ENCODE measurements at places on chromosomes 7 and 10. TPM values are rescaled to one million over a fixed set of nuclear protein-coding genes. Genes with fewer than 3 reads are reported as not detected.
A peak's percentile ranks its signal among the peaks of the same experiment; 100 is the strongest.

Gene HOXA6
- 2.1 TPM for total RNA-seq

Gene ANTXRL
- total RNA-seq, result not detected

Gene STEAP1
- 33.7 TPM for total RNA-seq

Gene HNRNPH3
- 36.6 TPM for total RNA-seq

Gene CFAP43
- total RNA-seq, result 0.06 TPM

DNA sequence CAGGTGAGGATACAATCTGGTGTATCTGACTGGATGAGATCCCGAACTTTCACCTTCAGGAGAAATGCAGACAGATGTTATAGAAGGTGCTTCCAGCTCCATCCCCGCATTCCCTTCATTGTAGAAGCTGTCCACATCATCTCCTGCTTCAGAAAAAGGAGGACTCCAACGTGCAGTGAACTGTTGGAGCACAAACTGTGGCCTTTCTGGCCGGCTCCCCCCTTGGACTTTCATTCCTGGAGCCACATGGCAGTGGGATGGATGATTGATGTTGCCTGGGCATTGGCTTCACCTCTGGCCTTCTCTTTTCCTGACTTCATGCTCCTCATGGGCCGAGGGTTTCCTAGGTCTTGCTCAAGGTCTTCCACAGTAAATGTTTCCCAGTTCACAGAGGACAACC lies 29.6 kb upstream of the ZNF273 start:
- DNase-seq, result no peak

DNA sequence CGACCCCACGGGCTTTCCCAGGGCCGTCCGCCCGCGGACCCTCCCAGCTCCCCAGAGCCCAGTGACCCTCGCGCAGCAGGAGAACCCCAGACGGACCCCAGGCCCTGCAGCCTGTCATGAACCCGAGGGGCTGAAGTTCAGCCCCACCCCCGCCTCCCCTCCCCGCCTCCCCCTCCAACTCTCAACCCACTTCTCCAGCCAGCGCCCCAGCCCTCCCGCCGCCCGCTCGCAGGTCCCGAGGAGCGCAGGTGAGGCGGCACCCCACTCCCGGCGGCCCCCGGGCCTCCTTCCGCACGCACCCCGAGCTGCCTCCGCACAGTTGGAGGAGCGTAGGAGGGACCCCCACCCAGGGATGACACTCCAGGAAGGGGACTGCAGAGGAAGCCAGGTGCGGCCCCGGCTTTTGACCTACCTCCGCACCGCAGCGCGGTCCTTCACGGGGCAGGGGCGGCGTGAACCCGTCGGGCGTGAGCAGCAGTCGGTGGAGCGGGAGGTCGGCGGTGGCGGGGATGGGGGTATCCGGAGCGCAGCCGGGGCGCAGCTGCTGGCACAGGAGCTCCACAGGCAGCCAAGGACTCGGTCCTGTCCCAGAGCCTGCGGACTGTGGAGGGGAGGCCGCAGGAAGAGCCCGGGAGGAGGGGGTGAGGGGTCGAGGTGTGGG lies at the start of gene TMEM176A:
TSS of gene TMEM176A (plus strand) at position 189 of the 661 bp plus-strand sequence. CDS start 782 bp downstream, outside the sequence.
- DNase-seq, result no peak

GRCh38 chr7:45033931-45034290 lies 33.9 kb downstream of the CCM2 start:
- DNase-seq, result no peak

DNA sequence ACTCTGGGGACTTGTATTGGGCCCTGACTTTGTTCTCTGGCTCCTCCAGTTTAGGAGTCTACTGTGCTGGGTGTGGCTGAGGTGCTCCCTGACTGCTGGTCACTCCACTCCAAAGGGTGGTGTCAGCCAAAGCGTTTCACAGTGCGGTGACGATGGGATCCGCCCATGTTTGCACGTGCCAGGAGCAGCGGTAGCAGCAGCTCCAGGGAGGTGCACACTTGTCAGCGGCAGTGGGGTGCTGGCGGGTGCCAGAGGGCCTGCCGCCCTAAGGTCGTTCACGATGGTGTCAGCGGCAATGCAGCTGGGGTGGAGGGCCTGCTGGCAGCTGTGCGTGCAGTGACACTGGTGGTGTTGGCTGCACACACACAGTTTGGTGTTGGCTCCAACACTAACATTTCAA lies 268.5 kb upstream of the AKR1E2 start:
- DNase-seq, result no peak

DNA sequence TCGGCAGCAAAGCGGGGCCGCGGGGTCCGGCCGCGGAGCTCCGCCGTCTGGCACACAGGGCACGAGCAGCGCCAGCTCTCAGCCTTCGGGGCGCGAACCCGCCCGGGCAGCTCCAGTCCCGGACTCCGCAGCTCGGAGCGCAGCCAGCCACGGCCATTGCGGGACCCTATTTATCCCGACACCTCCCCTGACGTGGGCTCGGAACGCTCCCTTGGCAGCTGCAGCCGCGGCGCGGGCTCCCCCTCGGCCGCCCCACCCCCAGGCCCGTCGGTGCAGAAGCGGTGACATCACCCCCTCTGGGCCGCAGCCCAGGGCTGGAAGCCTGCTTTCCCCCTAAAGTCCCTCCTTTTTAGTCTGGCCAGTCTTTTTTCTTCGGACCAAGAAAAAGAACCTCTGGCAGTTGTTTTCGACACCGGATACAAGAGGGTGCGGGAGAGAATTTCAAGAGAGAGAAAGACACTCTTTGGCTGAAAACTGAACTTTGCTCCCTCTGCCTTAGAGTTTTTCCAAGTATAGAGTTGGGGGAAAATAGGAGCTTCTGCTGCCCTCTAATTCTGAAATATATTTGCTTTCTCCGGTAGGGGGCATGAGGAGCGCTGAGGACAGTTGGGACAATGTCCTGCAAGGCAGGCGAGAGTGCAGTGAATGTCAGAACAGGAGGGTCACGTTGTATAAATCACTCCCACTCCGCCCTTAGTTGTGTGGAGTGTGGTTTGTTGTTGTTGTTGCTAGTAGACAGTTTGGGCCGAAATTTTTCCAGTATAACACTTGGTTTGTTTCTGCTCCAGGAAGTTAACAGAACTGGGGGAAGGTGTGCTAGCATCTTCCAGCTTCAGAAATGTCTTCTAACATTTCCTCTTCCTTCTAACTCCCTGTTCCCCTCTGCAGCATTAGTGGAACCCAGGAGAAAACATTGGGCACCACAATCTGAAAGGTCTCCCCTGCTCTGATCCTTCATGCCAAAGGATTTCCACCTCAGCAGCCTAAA lies at the start of gene SFRP4:
TSS of gene SFRP4 (minus strand) at position 145 of the 988 bp plus-strand sequence. CDS start 280 bp downstream, outside the sequence.
- DNase-seq, result peak; percentile 85

DNA sequence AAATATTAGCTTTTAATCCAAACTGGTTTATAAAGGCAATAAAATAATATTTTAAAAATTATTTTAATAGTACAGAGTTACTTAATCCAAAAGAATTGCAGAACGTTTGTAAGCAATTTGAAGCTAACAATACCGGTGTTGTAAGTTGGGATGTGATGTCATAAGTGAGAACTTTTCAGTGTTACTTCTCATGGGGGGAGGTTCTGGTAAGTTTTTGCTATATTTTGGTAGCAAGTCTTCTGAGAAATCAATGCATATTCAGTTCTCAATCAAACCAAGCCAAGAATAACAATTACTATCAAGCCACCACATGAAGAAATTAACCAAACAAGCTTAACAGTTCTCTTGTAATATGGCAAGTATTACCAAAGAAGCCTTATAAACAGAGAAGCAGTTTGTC lies 147.1 kb upstream of the ASAH2 start:
- peak; percentile 38 for DNase-seq

DNA sequence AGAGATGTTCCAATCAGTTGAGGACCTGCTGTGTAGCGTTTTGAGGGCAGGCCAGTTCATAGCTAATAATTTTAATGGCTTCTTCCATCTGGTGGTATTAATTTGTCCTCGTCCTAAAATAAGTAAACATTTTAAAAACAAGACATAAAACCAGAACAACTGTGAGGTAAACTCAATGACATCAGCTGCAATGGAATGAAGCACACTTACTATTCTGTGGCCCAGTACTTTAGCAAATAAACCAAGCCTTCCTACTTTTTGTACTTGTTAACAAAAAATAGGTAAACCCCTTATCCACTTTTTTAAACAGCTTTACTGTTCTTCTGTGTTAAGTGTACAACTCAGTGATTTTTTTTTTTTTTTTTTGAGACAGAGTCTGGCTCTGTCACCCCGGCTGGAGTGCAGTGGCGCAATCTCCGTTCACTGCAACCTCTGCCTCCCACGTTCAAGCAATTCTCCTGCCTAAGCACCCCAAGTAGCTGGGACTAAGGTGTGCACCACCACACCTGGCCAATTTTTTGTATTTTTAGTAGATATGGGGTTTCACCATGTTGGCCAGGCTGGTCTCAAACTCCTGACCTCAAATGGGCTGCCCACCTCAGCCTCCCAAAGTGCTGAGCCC lies 28.9 kb upstream of the FZD1 start:
- no peak for DNase-seq

GRCh38 chr10:73601486-73601921 lies 10.4 kb upstream of the USP54 start:
- peak; percentile 30 for DNase-seq

DNA sequence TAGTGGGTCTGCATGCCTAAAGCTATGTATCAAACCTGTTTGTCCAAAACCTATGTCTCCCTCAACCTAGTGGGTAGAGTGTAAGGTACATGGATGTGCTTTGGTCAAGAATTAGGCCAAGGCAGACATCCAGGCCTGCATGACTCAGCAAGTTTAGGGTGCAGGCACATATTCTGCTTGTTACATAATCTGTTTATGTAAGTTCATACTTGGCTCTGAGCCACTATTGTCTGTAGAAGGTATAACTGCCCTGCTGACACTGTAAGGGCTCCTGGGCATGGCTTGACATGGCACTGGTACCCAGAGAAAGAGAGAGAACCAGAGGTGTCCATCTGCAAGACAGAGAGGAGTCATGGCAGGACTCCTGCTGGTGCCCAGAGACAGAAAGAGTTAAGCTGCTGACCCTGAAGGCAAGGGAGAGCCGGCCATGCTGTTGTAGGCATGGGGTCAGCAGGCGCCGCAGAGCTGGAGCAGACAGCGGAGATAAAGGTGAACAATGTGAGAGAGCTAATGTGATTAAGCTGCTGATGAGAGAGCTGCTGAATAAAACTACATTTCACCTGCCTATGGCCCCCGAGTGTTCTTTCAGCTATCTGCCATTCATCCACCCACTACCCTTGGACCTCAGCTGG lies 118.5 kb upstream of the TMEM106B start:
- no peak for DNase-seq

DNA sequence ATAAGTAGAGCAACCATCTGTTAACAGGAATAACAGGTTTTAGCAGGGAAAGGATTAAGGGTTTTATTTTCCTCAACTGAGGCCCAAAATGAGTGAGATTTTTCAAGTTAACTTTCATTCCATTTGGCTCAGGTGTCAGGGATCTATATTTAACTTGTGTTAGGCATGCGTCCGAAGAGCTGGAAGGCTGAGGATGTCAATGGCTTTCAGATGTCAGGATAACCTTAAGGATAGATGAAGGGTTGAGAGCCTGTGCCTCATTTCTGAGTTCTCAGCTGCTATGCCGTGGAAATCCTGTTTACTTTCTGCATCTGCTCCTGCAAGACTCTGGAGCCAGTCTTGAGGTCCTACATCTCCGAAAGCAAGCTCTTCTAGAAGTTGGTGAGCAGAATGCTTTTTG lies 36.4 kb upstream of the CD36 start:
- DNase-seq, result no peak

DNA sequence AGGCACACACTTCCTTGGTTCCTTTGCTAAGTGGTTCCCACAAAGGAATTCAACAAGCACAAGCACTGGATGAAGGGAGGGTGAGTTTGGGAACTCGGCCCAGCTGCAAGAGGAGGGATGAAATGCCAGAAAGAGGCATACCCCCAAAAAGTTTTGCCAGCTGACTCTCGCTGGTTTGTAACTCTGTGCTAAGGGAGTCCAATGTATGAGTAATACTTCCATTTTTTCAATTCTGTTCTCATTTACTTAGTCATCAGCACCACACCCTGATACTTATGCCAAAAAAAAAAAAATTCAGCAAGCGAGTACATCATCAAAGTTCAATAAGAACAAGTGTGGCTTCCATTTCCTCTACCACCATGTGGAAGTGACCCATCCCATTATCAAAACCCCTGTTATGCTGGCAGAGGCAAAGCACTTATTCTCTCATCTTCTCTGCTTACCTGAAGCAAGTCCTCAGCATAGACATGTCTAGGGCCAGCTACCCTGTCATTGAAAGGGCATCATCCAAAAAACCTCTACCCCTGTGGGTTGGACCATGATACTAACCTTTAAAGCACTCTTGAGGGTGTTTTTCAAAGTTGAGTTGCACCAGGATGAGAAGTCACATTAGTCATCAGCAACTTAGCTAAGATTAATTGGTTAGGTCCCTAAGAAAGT lies 6.9 kb upstream of the HYCC1 start:
- peak; percentile 97 for DNase-seq

GRCh38 chr7:140714331-140715040 lies 18.0 kb downstream of the NDUFB2 start:
- no peak for DNase-seq

GRCh38 chr10:124146483-124146882 lies 53.1 kb upstream of the CHST15 start:
- DNase-seq, result peak; percentile 36

DNA sequence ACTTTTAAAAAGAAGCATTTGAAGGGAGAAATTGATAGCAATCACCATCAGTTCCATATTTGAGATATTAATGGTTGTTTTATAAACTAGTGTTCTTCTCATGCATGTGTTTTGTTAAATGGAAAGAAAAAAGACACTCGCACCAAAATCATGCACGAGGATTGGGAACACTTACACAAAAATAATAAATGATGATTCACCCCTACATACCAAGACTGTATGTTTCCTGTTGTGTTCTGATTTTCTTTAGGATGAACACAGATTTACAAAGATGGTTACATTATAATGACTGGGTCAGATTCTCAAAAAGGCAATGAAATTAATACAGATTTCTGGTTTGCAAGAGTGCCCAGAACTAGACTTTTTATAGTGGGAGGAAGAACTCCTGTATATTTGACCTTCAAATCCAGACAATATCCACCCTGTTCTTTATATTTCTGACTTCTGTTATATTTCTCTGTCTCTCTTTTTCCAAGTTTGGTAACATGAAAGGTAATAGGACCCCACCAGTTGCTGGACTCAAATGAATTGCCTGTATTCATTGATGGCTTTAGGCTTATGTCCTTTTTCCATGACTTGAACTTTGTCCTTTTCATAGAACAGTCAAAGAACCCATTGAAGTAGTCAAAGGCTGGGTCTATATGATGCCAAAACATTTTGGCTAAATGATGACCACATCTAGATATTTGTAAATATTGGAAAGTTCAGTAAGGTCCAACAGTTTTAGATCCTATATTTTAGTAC lies 54.4 kb downstream of the SEMA3A start:
- peak; percentile 25 for DNase-seq

GRCh38 chr7:39084349-39084748 lies 106.6 kb downstream of the POU6F2 start:
- no peak for DNase-seq

DNA sequence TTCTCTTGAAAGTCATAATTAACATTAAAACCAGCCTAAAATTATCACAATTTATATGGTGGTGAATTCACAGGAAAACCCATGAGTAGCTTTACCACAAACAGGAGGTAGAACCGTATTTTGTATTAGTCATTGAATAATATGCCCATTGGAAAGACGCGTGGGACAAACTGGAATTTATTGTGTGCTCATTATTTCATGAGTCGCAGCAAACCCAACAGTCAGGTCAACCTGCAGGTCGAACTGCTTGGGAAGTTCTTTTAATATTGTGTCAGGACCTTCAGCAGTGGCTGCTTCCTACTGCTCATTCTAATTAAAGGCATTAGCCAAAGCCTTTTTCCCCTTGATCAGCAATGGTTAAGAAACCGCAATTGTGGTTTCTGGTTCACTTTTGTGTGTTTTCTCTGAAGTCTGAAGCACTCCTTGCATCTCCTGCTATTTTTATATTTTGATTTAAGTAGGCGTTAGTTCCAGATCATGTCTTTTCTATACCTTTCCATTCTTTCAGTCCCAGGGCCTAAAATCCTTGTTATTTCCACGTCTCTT lies 100.1 kb downstream of the RAB11FIP2 start:
- DNase-seq, result peak; percentile 51

Data from LHCN-M2 (cell line).